Midbrain (tissue), 1 donor: ENCODE measurements at places on chromosomes 16 and 17.

DNA sequence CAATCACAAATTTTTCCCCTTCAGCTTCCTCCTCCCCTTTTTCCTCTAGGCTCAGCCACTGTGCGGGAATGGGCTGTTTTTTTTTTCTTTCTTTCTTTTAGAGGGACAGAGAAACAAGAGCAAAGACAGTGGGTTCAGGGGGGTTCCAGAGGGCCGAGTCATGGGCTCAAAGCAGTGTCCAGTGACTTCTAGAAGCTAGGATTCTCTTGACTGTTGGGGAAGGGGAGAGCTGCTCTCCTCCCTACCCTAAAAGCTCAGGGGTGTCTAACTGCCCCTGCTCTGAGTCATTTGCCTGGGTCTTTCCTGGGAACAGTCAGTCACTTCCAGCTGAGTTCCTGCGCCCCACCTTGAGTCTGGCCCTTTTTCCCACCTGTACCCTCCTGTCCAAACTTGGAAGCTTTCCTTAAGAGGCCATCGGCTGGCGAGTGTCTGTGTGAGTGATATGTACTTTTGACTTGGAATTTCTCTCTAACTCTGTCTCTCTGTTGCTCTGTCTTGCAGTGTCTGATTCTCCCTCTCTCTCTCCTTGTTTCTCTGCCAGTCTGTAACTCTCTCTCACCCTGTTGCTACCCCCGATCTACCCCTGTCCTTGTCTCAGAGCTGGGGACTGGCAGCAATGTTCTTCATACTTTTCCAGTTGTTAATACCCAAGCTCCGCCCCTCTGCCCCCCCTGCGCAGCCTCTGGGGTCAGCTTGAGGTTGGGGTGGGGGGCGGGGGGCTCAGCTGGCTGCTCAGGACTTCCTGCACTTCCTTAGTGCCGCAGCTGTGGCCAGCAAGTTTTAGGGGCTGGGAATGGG is 2.4 kb downstream of the THRA start:
- DNase-seq, result no peak

- DNase-seq, result peak; percentile 62
Measured at GRCh38 chr16:88785106-88785924, at the start of gene PIEZO1. Gene PIEZO1, minus strand, starts transcription at chr16:88785220. Its CDS starts 256 bp downstream, at chr16:88784964.

GRCh38 chr17:74711058-74711824 is 1.5 kb downstream of the CD300LF start:
- no peak for DNase-seq

GRCh38 chr17:78342449-78343186 is 17.3 kb downstream of the SOCS3 start:
- DNase-seq, result no peak

- no peak for DNase-seq
Measured at GRCh38 chr17:36503456-36504155, 17.1 kb downstream of the ZNHIT3 start.

GRCh38 chr17:43465049-43465448 is 18.7 kb upstream of the DHX8 start:
- no peak for DNase-seq

GRCh38 chr17:56718515-56718914 is 115.2 kb downstream of the C17orf67 start:
- no peak for DNase-seq

DNA sequence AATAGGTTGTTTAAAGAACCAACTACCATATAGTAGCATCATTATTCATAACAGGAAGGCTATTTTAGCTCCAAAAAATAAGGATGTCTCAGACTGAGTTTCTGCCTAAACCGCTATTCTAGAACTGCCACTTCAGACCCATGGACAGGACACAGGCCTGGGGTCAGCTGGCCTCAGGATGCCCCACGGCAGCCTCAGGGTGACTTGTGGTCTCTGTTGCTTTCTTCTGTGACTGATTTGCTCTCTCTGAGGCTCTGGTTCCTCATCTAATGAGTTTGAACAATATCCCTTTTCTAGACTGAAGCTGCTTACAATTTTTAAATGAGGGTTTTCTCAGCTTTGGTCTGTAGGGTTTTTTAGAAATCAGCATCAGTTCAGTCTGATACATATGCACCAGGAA is 31.8 kb upstream of the IRF8 start:
- no peak for DNase-seq

GRCh38 chr17:17648762-17649161 is 32.5 kb upstream of the RAI1 start:
- no peak for DNase-seq

GRCh38 chr17:78826421-78826820 is 14.2 kb downstream of the USP36 start:
- DNase-seq, result no peak

DNA sequence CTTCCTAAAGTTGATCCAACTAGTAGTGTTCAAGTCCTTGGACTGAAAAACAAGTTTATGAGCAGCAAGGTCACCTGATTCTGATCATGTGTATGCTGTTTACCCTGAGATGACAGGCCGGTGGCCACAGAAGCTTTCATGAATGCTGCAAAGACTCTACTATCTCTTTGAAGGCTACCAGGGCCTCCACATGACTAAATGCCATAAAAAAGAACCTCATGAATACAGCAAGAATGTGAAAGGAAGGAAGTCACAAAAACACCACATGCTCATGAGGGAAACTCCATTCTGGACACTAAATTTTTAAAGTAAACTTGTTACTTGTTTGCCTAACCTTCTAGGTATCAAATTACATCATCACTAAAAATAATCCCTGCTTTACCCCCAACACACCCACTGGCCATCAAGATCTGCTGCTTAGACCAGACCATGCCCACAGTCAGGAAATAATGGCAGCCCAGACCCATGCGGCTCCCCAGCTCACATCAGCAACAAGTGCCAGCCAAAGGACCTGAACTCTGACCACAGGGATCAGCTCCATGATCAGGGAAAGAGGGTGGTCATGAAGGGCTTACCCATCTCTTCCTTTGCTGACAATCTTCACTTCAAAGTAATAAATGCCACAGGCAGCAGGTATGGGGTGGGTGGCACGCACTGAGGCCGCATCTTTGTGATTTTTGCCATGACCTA is 1.4 kb downstream of the RANBP10 start:
- no peak for DNase-seq

GRCh38 chr16:51242296-51242994 is 91.4 kb upstream of the SALL1 start:
- no peak for DNase-seq

- DNase-seq, result no peak
Measured at GRCh38 chr16:51723036-51723724, 572.1 kb upstream of the SALL1 start.

DNA sequence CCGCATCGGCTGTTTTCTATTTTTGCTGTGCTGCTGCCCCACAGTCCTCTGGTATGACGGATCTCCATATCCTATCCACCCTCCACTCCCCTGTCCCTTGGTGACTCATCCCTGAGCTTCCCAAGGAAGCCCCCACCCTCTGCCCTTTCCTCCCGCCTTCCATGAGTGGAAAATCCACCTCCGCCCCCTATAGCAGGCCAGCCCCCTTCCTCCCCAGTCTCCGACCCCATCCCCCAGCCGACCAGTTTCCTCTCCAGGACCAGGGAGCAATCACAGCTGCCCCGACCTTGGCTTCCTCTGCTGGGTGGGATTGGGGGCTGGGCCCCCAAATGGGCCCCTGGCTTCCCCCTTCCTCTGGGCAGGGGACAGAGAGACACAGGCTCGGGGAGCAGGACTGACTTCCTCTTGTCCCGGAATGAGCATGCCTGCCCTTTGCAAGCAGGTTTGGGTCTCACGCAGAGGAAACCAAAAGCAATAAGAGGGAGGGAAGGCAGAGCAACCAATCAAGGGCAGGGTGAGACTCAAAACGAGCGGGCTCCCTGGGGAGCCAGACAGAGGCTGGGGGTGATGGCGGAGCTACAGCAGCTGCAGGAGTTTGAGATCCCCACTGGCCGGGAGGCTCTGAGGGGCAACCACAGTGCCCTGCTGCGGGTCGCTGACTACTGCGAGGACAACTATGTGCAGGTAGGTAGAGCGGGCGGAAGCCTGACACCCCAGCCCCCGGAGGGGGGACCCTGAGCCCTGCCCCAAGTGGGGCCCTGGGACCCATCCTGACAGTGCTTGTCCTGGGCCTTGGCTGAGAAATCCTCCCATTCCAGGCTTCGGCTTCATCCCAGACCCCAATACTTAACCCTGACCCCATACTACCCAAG is at the start of the genes ABI3 and GNGT2:
TSS of gene ABI3 (plus strand) at position 550 of the 872 bp plus-strand sequence. CDS start at position 568, 18 bp downstream.
TSS of gene GNGT2 (minus strand) at position 417 of the 872 bp plus-strand sequence. CDS start 3,152 bp downstream, outside the sequence.
- DNase-seq, result no peak

GRCh38 chr16:17154981-17155380 is 315.8 kb downstream of the XYLT1 start:
- DNase-seq, result no peak

DNA sequence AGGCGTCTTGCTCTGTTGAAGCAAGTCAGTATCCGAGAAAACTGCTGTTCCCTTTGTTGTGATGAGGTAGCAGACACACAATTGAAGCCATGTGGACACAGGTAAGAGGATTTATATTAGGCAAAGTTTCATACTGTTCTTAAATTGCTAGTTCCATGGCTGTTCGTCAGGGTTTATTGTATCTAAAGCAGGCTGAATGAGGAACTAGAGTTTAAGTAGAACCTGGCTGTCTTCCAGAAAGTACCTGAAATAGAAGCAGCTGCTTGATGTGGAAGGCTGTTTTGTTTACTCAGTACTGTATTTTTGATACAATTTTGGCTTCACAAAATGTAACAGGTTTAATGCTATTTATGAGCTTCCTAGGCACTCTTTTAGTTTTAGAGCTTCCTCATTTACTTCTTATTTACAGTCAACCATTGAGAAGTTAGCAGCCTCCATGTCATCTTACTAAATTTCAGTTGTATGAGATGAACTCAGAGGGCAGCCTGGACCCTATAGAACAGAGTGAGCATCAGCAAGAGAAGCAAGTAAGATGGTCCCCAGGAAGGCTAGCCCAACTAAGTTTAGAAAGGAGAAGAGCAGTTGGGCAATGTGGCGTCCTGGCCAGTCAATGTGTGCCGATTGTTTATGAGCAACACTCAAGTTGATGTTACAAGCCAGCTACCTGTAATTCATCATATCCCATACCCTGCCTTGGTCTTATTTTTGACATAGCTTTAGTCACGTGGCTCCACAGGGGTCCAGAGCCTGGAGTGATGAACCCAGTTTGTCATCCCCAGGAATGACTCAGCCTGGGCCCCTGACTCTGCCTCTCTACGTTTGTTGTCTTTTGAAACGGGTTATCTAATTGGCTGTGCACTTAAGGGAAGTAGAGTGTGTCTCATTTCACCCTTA is 9.7 kb upstream of the ARL2BP start:
- no peak for DNase-seq
